Activated naive CD8-positive, alpha-beta T cell treated with anti-CD3 and anti-CD28 coated beads, Interleukin-2, amount 10 ng/mL, durations not matched to agents 7 days and 5 days (primary cell): ENCODE measurements at places on chromosomes 7 and 10. TPM values are rescaled to one million over a fixed set of nuclear protein-coding genes. Genes with fewer than 3 reads are reported as not detected.

GRCh38 chr10:131738396-131738735 lies 162.4 kb upstream of the PPP2R2D start:
- H3K27me3 ChIP-seq, result peaks cover 2% of the 10 kb centered on the region
- DNase-seq, result no peak
- H3K36me3 ChIP-seq, result no peaks in the 10 kb centered on the region

- H3K27me3 ChIP-seq, result peaks cover 24% of the 10 kb centered on the region
- H3K4me3 ChIP-seq, result no peak overlapping the region
- no peaks in the 10 kb centered on the region for H3K36me3 ChIP-seq
- H3K4me1 ChIP-seq, result no peaks in the 10 kb centered on the region
Measured at GRCh38 chr7:150953061-150953997, 24.8 kb downstream of the KCNH2 start.

GRCh38 chr10:11411926-11412545 lies 199.4 kb downstream of the USP6NL start:
- H3K4me3 ChIP-seq, result no peak overlapping the region
- H3K36me3 ChIP-seq, result peaks cover 5% of the 10 kb centered on the region
- peaks cover 12% of the 10 kb centered on the region for H3K4me1 ChIP-seq
- H3K27me3 ChIP-seq, result peaks cover 7% of the 10 kb centered on the region
- no peak for DNase-seq

DNA sequence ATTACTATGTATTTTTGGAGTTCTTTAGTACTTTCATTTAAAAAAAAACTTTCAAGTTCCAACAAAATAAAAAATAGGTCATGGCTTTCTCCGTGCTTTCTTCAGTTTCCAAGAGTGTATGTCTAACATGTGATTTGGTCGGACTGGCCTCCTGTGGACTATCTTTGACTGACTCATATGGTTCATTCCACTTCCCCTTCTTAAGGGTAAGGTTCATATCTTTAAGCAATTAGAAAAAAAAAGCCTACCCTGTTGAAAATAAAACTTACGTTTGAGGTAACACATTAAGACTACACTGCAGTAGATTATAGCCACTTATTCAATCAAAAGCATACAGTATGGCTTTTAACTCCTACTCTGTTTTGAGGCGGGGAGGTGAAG lies 112.8 kb upstream of the AHR start:
- no peaks in the 10 kb centered on the region for H3K27me3 ChIP-seq
- DNase-seq, result no peak
- H3K36me3 ChIP-seq, result peaks cover 4% of the 10 kb centered on the region
- H3K4me3 ChIP-seq, result no peak overlapping the region

- no peaks in the 10 kb centered on the region for H3K4me1 ChIP-seq
- no peaks in the 10 kb centered on the region for H3K36me3 ChIP-seq
- H3K27me3 ChIP-seq, result peaks cover 11% of the 10 kb centered on the region
- no peak overlapping the region for H3K27ac ChIP-seq
- no peak overlapping the region for H3K4me3 ChIP-seq
Measured at GRCh38 chr10:133162178-133162909, 2.3 kb downstream of the KNDC1 start.

GRCh38 chr10:31318382-31318853 lies 598 bp upstream of the ZEB1 start:
- peak overlapping the region; percentile 99 for H3K27ac ChIP-seq
- no peak for DNase-seq
- H3K27me3 ChIP-seq, result no peaks in the 10 kb centered on the region
- H3K4me1 ChIP-seq, result peaks cover 32% of the 10 kb centered on the region
- H3K36me3 ChIP-seq, result peaks cover 4% of the 10 kb centered on the region

GRCh38 chr10:117531371-117532002 lies 11.1 kb upstream of the EMX2 start:
- no peak for DNase-seq
- H3K4me1 ChIP-seq, result peaks cover 3% of the 10 kb centered on the region
- H3K27me3 ChIP-seq, result peaks cover 72% of the 10 kb centered on the region
- H3K36me3 ChIP-seq, result no peaks in the 10 kb centered on the region
- H3K4me3 ChIP-seq, result no peak overlapping the region

GRCh38 chr10:45282061-45282460 lies 33.3 kb downstream of the OR13A1 start:
- no peak for DNase-seq
- peaks cover 15% of the 10 kb centered on the region for H3K27me3 ChIP-seq
- no peaks in the 10 kb centered on the region for H3K4me1 ChIP-seq
- no peak overlapping the region for H3K4me3 ChIP-seq
- no peak overlapping the region for H3K27ac ChIP-seq
- peaks cover 2% of the 10 kb centered on the region for H3K36me3 ChIP-seq

- H3K4me1 ChIP-seq, result no peaks in the 10 kb centered on the region
- H3K4me3 ChIP-seq, result no peak overlapping the region
- no peak overlapping the region for H3K27ac ChIP-seq
- no peaks in the 10 kb centered on the region for H3K36me3 ChIP-seq
Measured at GRCh38 chr7:37952240-37952639, 31.8 kb downstream of the EPDR1 start.

DNA sequence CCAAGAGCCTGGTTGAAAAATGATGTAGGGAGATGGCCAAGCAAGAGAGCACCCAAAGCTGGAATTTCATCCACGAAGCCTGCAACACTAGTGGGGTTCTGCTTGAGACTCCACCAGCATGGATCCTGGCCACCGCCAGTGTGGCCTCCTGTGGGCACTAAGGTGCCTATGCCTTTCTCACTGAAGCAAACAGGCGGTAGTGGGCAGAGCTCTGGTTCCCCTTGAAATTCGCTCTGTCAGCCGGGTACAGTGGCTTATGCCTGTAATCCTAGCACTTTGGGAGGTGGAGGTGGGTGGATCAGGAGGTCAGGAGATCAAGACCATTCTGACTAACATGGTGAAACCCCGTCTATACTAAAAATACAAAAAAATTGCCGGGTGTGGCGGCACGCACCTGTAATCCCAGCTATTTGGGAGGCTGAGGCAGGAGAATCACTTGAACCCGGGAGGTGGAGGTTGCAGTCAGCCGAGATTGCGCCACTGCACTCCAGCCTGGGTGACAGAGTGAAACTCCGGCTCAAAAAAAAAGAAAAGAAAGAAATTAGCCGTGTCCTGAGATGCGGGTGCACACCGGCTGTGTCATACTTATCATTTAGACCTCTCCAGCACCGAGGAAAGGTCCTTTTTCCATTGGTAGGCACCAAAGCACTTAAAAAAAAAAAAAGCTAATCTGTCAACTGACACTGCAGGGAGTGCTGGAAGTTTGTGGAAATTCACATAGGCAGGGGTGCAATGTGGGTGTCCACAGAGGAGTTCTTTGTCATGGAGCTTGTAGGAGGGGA lies 28.3 kb downstream of the CCM2 start:
- peak overlapping the region; percentile 86 for H3K4me3 ChIP-seq
- peaks cover 71% of the 10 kb centered on the region for H3K36me3 ChIP-seq
- H3K27ac ChIP-seq, result peak overlapping the region; percentile 86
- no peaks in the 10 kb centered on the region for H3K27me3 ChIP-seq
- no peak for DNase-seq
- peaks cover 66% of the 10 kb centered on the region for H3K4me1 ChIP-seq

DNA sequence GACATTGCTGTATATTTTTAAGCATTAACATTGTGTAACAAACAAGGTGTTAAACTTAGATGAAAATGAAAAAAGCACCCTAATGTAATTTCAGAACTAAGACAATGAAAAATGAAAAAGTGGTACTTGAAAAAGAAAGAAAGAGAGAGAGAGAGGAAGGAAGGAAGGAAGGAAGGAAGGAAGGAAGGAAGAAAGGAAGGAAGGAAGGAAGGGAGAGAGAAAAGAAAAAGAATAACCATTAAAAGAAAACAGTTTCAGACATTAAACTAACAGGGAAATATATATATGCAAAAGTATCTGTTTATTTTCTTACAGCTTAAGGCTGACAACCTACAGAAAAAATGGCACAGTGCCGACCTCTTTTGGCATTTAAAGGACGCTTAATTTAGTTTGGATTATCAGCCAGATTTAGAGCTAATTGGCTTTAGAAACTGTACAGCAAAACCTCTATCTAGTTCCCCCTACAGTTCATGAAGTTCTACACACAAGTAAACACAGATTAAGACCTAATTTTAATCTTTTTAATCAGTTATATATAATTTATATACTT lies 13.8 kb downstream of the MTERF1 start:
- DNase-seq, result no peak
- peaks cover 2% of the 10 kb centered on the region for H3K4me1 ChIP-seq
- H3K27me3 ChIP-seq, result no peaks in the 10 kb centered on the region
- no peak overlapping the region for H3K27ac ChIP-seq
- H3K4me3 ChIP-seq, result no peak overlapping the region
- peaks cover 26% of the 10 kb centered on the region for H3K36me3 ChIP-seq

DNA sequence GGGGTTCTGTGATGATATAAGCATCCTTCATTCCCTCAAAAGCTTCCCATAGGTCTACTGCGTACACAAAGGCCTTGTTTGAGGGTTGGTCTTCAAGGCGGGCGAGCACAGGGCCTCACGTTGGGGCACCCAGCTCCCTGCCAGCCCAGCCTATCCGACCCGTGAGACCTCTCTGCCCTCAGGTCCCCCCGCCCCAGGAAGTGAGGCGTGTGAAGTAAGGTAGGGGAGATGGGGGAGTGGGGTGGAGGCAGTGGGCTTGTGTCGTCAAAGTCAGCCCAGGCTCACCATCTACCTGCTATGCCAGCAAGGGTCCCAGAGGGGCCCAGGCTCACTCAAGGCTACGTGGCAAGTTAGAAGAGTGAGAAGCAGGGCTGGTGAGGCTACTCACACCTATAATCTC lies 47.6 kb upstream of the ELFN1 start:
- DNase-seq, result no peak
- no peak overlapping the region for H3K27ac ChIP-seq
- no peaks in the 10 kb centered on the region for H3K36me3 ChIP-seq
- H3K4me1 ChIP-seq, result no peaks in the 10 kb centered on the region
- H3K27me3 ChIP-seq, result no peaks in the 10 kb centered on the region
- H3K4me3 ChIP-seq, result no peak overlapping the region

DNA sequence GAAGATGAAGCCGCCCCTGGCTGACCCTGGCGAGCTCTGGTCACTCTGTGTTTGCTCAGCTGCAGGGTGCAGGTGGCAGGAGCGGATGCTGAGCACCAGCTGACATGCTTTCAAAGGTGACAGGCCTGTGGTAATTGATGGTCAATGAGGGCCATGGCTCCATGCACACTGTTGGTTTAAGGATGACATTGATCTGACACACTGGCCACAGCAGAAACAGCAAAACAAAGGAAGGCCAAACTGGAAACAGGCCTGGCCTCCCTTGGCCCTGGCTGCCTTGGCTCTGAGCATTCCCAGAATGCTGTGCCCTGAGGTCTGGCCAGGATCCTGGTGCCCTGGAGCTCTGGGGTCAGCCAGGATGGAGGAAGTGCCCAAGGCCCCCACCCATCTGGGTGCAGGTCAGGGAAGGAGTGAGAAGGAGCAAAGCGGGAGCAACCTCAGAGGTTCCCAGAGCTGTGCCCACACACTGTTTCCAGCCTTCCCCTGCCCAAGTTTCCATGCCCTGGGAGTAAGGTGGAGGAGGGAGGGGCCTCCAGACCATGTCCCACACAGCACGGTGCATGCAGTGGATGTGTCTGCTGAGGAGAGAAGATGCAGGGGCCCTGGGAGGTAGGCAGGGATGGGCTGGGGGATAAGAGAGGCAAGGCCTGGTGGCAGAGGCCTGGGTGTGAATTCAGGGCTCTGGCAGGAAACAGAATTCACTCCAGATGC lies 302.2 kb downstream of the RPS24 start:
- H3K4me1 ChIP-seq, result no peaks in the 10 kb centered on the region
- H3K36me3 ChIP-seq, result no peaks in the 10 kb centered on the region
- DNase-seq, result no peak
- H3K4me3 ChIP-seq, result no peak overlapping the region

- DNase-seq, result no peak
- H3K4me1 ChIP-seq, result no peaks in the 10 kb centered on the region
- no peak overlapping the region for H3K4me3 ChIP-seq
- H3K27me3 ChIP-seq, result peaks cover 2% of the 10 kb centered on the region
- H3K27ac ChIP-seq, result no peak overlapping the region
Measured at GRCh38 chr10:131187274-131187673, 124.2 kb downstream of the TCERG1L start.

GRCh38 chr7:96996111-96996957 lies 9.0 kb upstream of the DLX6 start:
- DNase-seq, result no peak
- peaks cover 6% of the 10 kb centered on the region for H3K36me3 ChIP-seq
- no peak overlapping the region for H3K4me3 ChIP-seq
- H3K27me3 ChIP-seq, result peaks cover 97% of the 10 kb centered on the region
- no peaks in the 10 kb centered on the region for H3K4me1 ChIP-seq

DNA sequence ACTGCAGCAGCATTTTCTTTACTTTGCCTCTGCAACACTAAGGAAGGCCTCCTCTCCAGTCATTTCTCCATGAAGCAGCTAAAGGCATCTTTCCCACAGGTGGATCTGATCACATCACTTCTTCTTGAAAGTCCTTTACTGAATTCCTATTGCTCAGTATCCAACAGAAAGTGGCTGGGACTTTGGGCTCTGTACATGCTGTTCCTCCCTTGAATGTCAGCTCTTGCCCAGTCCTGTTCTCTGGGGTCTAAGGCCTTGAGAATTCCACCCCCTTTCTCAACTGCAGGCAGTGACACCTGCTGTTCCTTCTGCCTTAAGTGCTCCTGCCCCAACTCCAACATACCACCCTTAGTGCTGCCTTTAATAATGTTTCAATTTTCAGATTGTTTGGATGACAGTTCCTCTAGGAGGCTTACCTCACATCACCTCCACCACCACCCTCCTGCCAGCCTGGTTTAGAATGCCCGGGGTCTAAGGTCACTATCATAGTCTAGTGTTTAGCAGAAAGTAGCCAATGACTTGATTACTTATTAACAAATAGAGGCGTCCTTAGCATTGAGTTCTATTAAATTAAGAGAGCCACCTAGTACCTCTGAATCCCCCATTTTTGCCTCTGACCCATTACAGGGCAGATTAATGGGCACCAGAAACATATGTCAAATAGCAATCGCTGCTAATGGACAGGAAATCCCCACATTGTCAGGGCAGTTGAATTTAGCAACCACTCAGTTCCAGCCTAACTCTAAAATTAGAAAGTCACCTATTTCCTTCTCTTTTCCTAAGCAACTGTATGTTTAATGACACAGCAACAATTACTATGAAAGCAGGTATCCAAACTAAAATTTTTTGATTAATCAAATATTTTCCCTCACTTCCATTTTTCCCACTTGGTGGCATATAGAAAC lies 11.4 kb downstream of the INHBA start:
- H3K36me3 ChIP-seq, result no peaks in the 10 kb centered on the region
- peaks cover 10% of the 10 kb centered on the region for H3K27me3 ChIP-seq
- no peak overlapping the region for H3K27ac ChIP-seq
- no peak overlapping the region for H3K4me3 ChIP-seq
- H3K4me1 ChIP-seq, result no peaks in the 10 kb centered on the region

- H3K4me3 ChIP-seq, result peak overlapping the region; percentile 65
- H3K27me3 ChIP-seq, result no peaks in the 10 kb centered on the region
- DNase-seq, result no peak
- H3K36me3 ChIP-seq, result peaks cover 19% of the 10 kb centered on the region
- H3K4me1 ChIP-seq, result peaks cover 37% of the 10 kb centered on the region
Measured at GRCh38 chr10:124677293-124677699, 66.9 kb downstream of the FAM53B start.

VSIR gene
- total RNA-seq, result 124 TPM

PDZD7 gene
- total RNA-seq, result 1.4 TPM

CPED1 gene
- total RNA-seq, result not detected

PON2 gene
- 8.6 TPM for total RNA-seq

H2BK1 gene
- total RNA-seq, result 1.6 TPM

SFTPA1 gene
- not detected for total RNA-seq

TMEM270 gene
- not detected for total RNA-seq

GRM3 gene
- not detected for total RNA-seq

TMEM176B gene
- total RNA-seq, result 0.61 TPM

NRP1 gene
- 1.7 TPM for total RNA-seq
